ENCODE measurements at places on chromosomes 2 and 18. TPM values are rescaled to one million over a fixed set of nuclear protein-coding genes. Genes with fewer than 3 reads are reported as not detected.

Gene DTNA
- total RNA-seq: not detected

Gene KIAA2012
- not detected for total RNA-seq

Gene GREB1
- 0.69 TPM for total RNA-seq

Gene SP140L
- total RNA-seq: 106 TPM

Gene IL1R2
- total RNA-seq: not detected

Gene CNRIP1
- total RNA-seq: not detected

All from activated B cell treated with CpG ODN at 0.5 μM for 24 hours (primary cell).